ENCODE measurements at places on chromosomes 11 and 22. TPM values are rescaled to one million over a fixed set of nuclear protein-coding genes. Genes with fewer than 3 reads are reported as not detected.
A peak's percentile ranks its signal among the peaks of the same experiment; 100 is the strongest.

The WT1 gene
- not detected for polyA plus RNA-seq

The MS4A6E gene
- not detected for polyA plus RNA-seq

The DDX25 gene
- not detected for polyA plus RNA-seq

The CNIH2 gene
- polyA plus RNA-seq, result 2.0 TPM

The PDGFB gene
- polyA plus RNA-seq, result 0.12 TPM

The CCDC81 gene
- polyA plus RNA-seq, result 2.3 TPM

The RPL3 gene
- polyA plus RNA-seq, result 3,813 TPM

The HDAC10 gene
- 9.9 TPM for polyA plus RNA-seq

The H19 gene
- 0.10 TPM for polyA plus RNA-seq

The OR9Q2 gene
- polyA plus RNA-seq, result not detected

The ALKBH3 gene
- 35.0 TPM for polyA plus RNA-seq

The IGLL1 gene
- not detected for polyA plus RNA-seq

The CSF2RB gene
- polyA plus RNA-seq, result not detected

The GRIK4 gene
- polyA plus RNA-seq, result 0.55 TPM

The POU2AF3 gene
- not detected for polyA plus RNA-seq

- DNase-seq, result no peak
Measured at GRCh38 chr22:19494001-19494560, 14.4 kb downstream of the CDC45 start.

- no peak for DNase-seq
Measured at GRCh38 chr11:134074766-134075165, 5.9 kb downstream of the JAM3 start.

DNA sequence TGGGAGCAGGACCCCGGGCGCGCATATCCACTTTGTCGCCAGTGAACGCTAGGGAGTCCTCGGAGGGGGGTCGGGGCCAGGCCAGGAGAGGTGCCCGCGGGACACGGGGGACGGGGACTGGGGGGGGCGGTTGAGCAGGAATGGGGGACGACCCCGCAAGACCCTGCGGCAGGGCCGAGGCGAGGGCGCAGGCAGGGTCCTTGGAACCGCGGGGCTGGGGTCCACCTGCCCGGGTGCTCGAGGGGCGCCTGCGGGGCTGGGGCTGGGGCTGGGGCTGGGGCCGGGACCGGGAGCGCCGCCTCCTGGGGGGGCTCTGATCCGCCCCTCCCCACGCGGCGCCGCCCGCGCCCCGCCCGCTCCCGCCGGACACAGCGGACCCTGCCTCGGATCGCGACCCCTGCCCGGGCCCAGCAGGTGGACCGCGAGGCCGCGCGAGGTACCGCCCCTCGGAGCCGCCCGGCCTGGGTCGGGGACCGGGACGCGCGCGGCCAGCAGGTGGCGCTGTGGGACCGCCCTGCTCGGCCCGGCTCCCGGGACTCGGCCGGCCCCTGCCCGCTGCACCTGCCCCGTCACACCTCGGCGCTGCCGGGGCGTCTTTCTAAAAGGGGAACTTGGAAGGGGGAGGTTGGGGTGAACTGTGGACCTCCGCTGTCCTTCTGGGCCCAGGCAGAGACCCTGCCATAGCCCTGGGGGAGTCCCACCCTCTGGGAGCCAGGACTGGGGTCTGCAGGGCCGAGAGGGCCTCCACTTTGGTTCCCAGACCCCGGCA is 11.0 kb downstream of the CRELD2 start:
- DNase-seq, result no peak

- no peak for DNase-seq
Measured at GRCh38 chr11:108775324-108775723, 110.5 kb downstream of the DDX10 start.

GRCh38 chr22:38959590-38959989 is 2.2 kb downstream of the APOBEC3A start:
- no peak for DNase-seq

DNA sequence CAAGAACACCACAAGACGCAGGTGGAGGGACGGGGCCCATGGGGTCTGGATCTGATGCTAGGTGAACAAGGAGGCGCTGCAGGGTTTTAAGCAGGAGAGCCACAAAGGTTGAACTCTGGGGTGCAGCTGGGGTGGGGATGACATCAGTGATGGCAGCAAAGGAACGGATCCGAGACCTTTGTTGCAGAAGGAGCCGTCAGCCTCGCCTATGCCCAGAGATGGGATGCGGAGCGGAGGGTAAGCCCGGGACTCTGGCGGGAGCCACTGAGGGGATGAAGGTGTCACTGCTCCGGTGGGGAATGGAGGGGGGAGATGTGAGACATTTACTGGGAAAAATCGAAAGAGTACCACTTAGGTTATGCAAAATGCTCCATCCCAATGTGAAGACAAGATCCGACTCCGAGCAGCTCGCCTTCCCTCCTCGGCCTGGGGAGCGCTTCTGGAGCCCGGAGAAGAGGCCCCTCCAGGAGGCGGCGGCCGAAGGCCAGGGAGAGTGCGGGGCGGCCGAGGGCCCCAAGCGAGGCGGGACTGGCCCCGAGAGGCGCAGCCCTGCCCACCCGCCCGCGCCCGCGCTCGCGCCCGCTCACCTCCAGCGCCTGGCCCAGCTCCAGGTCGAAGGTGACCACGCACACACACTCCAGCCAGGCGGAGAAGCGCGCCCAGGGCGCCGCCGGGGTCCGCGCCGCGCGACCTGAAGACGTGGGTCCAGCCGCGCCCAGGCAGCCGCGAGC is 422 bp downstream of the DENND6B start:
- no peak for DNase-seq

GRCh38 chr22:38940811-38941384 is 16.5 kb upstream of the APOBEC3A start:
- no peak for DNase-seq

DNA sequence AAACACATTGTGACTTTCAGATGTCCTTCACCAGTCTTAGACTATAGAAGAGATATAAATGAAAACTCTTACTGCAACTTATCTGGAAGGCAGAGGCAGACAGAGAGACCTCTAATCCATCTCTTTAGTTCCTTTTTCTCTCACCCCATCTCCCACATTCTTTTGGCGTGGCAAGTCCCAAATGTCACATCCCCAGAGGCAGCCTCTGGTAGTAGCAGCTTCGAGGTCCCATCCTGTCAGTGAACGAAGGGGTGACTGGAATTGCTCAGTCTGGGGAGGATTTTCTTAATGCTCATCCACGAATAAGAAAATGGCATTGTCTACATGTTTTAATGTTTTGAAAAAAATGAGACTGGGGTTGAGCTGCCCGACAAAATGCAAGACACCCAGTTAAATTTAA is 201.4 kb downstream of the GRIA4 start:
- no peak for DNase-seq

DNA sequence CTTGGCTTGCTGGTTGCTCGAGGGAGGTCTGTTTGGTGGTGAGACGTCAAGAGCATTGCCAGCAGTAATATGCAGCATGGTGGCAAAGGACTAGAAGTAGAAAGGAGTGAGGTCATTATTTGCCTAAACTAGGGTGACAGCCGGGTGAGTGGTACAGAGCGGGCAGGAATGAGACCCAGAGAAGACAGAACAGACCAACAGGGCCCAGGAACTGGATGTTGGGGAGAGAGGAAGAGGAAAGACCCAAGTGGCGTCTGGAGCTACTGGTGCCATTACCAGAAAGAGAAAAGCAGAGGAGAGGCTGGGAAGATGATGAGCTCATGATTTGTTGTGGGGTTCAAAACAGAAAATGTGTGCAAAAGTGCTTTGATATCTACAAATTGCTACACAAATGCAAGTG is 158.7 kb downstream of the ENTHD1 start:
- DNase-seq, result no peak

- DNase-seq, result no peak
Measured at GRCh38 chr11:68044898-68045351, 6.1 kb downstream of the TCIRG1 start.

- DNase-seq, result no peak
Measured at GRCh38 chr11:10488121-10488933, 33.3 kb downstream of the AMPD3 start.

DNA sequence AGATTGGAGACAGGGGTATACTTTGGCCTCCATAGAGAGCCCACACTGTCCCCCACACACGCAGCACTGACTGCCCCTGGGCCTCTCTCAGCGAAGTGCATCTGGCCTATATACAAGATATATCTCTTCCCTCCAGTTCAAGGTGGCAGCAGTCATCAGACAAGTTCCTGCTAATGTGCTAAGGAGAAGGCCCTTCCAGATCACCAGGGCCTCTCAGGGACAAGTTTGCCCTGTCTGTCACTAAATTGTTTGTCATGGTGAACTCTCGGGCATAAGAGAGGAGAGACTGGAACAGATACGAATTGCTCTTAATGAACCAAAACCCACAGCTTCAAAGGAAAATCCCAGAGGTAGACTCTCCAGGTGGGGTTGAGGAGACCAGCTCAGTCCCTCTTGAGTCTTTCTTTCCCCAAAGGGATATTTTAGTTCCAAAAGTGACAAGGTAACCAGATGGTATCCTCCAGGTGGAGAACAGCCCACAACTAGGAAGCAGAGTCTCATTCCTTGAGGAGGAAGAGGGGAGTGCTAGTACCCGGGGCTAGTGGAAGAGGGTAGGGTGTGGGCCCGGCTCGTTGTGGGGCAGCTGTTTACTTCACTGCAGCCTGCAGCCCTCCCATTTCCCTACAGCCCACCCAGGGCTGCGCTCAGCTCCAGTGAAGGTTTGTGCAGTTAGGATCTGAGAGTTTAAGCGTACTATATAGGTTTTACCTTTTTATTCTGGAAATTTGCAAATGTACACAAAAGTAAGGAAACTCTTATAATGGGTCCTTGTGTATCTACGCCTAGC is 2.2 kb upstream of the SLC35C1 start:
- DNase-seq, result no peak

- DNase-seq, result no peak
Measured at GRCh38 chr11:62149986-62150886, 26.4 kb downstream of the INCENP start.

- no peak for DNase-seq
Measured at GRCh38 chr11:78838417-78838816, 263.8 kb upstream of the NARS2 start.

- peak; percentile 50 for DNase-seq
Measured at GRCh38 chr22:22168190-22168940, 76.2 kb upstream of the VPREB1 start.

DNA sequence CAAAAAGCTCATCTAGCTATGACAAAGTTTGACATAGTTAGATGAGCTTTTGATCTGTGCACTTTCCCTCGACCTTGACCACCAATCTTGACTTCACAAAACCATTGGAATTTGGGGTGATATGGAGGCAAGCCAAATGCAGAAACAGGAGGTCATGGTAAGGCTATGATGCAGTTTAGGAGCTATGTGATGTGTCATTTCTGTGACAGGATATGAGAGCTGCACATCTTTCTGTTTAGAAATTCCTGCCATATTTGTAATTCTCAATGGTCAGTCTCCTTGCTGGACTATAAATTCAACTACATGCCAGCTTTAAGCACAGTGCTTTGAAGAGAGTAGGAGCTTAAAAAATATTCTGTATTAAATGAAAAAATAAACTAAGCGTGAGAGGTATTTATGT is 12.9 kb downstream of the OR51B6 start:
- peak; percentile 87 for DNase-seq

GRCh38 chr22:35766654-35767580 is 49.2 kb downstream of the APOL5 start:
- DNase-seq, result no peak

GRCh38 chr11:70139785-70140410 is 61.8 kb downstream of the ANO1 start:
- DNase-seq, result no peak

DNA sequence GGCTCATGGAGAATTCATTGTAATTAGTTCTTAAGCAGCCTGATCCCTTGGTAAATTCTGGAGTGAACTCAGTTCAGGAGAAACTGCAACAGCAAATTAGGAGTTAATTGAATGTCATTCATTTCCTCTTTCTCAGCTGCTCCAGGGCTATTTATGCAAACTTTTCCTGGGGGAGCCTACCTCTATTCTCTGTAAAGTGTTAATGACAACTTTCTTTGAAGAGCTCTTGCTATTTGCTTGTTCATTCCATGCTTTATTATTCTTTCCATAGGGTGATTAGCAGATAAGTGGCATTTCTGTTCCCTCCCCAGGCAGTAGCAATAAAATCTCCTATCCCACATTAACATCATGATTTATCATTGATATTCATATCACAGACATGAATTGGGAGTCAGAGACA is 267.6 kb upstream of the DDI1 start:
- no peak for DNase-seq

DNA sequence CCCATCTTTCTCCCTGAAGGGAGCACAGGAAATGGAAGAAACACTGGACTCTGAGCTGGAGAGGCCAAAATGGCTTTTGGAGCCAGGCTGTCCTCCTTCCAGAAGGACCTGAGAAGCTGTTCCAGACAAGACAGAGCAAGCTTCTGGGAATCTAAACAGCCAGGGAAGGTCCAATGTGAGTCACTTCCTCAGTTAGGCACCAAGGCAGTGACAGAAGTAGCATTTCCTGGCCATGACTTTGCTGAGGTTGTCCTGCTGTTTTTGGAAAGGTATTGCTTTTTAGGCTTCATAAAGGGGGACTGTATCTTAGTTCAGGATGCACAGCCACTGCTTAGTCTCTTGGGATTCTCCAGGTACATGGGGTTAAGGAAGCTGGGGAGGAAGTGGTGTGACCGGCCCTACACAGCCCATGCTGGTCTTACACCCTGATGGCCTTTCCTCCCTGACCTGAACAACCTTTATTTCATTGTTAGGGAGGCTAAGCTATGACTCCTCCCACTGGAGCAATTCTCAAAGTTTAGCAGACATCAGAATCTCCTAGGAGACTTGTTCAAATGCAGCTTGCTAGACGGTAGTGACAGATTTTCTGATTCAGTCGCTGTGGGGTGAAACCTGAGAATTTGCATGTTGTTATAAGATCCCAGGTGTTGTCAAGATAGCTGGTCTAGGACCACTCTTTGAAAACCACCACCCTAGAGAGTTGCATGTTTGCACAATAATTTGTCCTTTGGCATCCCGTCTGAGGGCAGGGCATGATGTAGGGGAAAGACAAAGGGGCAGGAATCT is 6.8 kb upstream of the INSC start:
- no peak for DNase-seq

GRCh38 chr11:119530509-119530908 is 107.5 kb upstream of the THY1 start:
- DNase-seq, result no peak

- peak; percentile 69 for DNase-seq
Measured at GRCh38 chr11:128417607-128418324, 169.6 kb downstream of the ETS1 start.
